ENCODE measurements at places on chromosomes 12 and 14.

DNA sequence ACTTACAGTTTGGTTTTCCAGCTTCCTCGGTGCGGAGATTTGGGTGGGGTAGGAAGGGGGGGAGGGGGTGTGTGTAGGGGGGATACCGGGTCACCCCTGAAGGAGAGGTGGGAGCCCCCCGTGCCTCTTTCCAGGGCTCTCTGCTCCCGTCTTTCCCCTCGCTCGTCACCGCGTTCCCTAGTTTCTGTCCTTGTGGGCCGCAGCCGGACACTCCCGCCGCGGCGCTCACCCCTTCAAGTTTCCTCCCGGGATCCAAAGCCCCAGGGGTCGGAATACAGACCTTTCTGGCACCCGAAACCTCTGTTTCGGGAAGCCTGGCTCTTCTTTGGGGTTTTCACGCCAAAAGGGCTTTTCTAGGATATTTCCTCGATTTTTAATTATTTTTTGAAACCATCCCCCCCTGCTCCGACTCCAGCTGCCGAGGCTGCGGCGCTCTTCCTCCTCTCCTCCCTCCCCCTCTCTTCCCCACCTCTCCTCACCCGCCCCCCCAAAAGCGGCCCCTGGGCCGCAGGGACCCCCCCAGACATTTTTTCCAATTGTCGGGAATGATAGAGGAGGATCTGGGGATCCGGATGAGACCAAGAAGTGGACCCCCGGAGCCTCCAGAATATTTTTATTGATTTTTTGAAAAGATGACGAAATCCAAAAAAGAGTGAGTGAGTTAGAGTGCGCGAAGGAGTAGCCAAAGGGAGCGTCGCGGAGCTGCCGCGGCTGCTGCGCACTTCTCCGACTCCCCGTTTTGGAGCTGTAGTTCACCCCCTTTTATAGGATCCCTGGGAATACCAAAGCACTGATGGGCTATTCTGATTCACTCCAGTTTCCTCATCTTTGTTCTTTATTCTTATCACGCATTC, 1.7 kb downstream of the CCND2 start:
- no peak for DNase-seq

DNA sequence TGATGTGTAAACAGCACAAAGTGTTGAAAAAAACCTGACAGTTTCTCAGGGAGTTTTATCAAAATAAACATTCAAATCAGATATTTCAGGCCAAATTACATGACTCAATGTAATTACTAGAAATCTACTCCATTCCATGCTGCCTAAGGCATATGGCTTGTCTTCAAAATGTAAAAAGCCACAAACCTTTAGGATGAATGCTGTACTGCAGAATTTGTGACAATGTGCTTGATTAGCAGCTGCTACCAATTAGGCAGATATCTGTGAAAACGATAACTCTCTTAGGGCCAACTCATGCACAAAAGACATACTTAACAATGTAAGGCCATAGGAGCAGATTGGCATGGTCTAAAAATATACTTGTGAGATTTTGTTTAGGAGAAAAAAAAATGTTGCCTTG, 267.0 kb downstream of the DACT1 start:
- DNase-seq = no peak

- DNase-seq = no peak
These were observed 7.6 kb upstream of the STK38L start for GRCh38 chr12:27236498-27236897.

- DNase-seq = no peak
These were observed 55.9 kb downstream of the PLEKHA5 start for GRCh38 chr12:19185262-19185929.

DNA sequence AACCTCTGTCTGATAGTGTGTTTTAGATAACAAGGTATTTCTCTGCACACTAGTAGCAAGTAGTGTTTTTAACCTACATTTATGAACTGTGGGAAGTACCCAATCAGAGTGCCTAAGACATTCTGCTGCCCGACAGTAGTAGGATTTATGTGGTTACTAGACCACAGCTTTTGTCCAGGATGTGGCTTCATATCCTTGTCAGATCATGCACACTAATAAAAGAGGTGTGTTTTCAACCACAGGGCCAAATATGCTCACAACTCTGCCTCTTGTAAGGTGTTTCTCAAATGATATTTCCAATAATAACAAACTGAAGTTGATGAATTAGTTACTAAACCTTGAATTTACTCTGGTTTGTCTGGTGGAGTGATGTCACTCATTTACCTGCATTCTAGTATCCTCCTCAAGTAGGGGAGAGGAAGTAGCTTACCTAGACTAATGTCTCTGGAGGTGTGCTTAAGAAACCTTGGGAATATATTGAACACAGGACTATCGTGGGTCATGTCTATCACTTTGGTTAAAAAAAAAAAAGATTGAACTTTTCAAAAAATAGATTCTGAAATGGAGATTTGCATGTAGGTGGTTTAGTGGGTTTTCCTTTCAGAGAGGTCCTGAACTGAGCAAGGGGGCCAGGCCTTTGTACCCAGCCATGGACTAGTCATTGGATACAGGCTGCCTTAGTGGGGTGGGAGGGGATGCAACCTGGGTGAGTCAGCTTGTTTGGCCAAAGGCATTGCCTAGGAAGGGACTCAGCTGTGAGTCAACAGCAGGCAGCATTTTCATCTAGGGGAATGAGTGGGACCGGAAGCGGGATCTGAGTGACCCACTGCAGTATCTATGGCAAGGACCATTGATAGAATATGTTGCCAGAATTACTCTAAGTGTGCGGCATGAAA, 14.1 kb downstream of the FBXW8 start:
- DNase-seq = no peak

DNA sequence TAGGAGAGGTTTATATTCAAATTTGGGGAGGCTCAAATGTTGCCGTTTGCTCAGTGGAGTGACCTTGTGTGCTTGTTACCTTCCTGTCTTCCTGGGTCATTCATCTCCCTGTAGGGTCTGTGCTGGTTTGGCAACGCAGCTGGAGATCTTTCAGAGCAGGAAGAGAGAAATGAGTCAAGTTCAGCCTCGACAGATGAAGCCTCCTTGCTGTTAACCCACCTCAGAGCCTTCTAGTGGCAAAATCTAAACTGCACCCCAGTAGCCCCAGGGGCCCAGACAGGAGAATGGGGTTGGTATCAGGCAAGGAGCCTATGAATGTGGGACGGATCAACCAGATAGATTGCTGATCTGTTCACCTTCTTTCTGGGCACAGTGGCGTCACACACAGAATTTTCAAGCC, 999.3 kb downstream of the VRK1 start:
- no peak for DNase-seq

GRCh38 chr14:71133296-71133695, 226.0 kb downstream of the PCNX1 start:
- DNase-seq = no peak

- no peak for DNase-seq
These were observed 232.1 kb downstream of the NAV3 start for GRCh38 chr12:78062786-78063185.

- peak; percentile 14 for DNase-seq
These were observed 218.9 kb downstream of the ITPR2 start for GRCh38 chr12:26614011-26614616.

- no peak for DNase-seq
These were observed 330.5 kb upstream of the SFSWAP start for GRCh38 chr12:131380220-131380964.

DNA sequence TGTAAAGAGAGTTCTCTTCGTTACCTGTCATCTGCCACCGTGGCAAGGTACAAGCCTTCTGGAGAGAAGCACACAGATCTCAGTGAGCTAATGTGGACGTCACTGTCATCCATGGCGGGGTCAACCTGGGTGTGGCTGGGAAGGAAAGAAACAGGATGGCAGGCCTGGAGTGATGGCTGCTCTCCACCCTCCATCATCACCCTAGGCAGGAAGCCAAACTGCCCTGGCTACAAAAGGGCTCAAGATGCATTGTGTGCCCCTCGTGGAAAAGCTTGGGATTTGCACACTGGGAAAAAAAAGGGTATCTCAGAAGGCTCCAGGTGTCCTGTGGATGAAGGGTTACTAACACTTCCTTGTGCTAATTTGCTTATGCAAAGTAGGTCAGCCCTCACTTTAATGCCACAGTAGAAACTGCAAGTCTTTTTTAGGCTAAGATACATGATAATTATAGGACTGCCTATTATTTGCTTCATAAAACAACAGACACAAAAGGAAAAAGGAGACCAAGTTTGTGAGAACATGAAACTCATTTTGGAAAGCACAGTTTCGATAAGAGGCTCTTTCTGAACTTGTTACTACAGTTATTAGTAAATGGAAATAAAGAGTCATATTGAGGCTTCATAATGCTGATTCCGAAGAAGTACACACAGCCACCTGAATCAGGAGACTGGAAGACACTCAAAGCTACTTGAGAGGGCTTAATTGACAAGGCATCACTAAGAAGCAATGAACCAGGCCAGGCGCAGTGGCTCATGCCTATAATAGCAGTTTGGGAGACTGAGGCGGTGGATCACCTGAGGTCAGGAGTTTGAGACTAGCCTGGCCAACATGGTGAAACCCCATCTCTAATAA, 18.9 kb downstream of the RFC5 start:
- peak; percentile 9 for DNase-seq
